ENCODE measurements at places on chromosomes 13 and 19. TPM values are rescaled to one million over a fixed set of nuclear protein-coding genes. Genes with fewer than 3 reads are reported as not detected.

- no peak for DNase-seq
Measured at GRCh38 chr13:33828431-33829129, 10.6 kb downstream of the RFC3 start.

DNA sequence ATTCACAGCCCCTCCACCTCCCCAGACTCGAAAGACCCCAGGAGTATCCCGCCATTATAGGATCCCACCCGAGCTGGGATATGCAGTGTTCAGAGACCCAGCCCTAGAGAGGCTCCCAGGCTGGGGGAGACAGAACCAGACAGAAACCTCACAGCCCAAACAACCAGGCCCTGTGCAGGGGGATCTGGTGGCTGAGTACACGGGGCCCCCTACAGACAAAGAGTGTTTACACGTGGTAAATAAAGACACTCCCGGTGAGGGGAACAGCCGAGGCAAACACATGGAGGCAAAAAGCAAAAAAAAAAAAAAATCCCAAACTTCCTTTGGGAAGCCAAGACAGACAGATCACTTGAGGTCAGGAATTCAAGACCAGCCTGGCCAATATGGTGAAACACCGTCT is 25.1 kb downstream of the TINCR start:
- no peak for DNase-seq

- DNase-seq, result no peak
Measured at GRCh38 chr19:57269515-57270250, 10.6 kb upstream of the ZNF460 start.

Gene TSSK6
- 0.53 TPM for total RNA-seq

Measured in right lobe of liver (tissue), 6 donors.